Activated CD8-positive, alpha-beta memory T cell treated with anti-CD3 and anti-CD28 coated beads, Interleukin-2, amount 50 U/mL, for 48 hours (primary cell): ENCODE measurements at places on chromosomes 7 and 10.

DNA sequence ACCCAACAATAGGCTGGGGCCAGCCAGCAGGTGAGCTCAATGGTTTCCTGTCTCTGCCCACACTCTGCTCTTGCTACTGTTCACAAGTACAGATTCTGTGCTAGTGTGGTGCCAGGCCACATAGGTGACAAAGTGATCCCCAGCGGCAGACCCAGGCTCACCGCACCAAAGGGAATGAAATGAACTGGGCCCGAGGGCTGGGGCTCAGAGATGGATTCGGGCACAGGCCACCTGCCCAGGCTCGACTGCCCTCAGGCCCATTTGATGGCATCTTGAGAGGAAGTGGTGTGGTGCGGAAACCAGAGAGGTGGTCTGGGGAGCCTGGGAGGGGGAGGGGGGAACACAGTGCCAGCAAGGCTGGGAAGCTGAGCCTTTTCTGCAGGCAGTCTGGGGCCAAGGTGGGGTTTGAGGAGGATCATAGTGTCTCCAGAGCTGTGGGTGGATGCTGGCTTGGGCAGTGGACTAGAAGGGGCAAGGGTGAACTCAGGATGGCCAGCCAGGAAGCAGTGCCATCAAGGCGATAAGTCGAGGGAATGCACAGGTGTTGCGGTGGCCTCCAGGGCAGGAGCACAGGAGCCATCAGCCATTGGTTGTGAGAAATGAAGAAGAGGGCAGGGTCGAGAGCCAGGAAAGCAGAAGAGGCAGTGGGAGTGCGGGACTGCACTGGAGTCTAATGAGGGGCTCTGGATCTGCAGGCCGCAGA is 85.2 kb downstream of the ARHGAP22 start:
- no peak for DNase-seq

- DNase-seq = peak; percentile 78
Measured at GRCh38 chr7:23261843-23262452, 15.4 kb downstream of the GPNMB start.

GRCh38 chr10:118865998-118866693 is 111.4 kb upstream of the CACUL1 start:
- no peak for DNase-seq

DNA sequence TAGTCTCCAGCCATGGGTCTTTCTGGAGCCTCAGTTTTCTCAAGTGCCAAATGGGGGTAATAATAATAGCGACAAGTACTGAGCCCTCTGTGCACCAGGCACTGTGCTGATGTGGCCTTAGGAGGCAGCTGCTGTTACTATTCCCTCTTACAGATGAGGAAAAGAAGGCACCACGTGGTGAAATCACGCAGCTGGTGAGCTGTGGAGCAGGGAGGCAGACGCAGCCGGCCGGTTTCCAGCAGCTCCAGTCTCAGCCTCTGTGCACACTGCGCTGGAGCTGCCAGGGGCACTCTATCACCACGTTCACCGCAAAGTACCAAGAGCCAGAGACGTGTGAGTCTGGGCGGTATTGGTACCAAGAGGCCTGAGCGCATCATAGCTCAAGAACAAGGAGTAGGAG is 9.6 kb downstream of the PYROXD2 start:
- DNase-seq = no peak
